ENCODE measurements at places on chromosomes 16 and 17.

GRCh38 chr17:45302649-45303173, 14.1 kb downstream of the MAP3K14 start:
- DNase-seq: no peak

GRCh38 chr17:42313389-42313772, 25.1 kb downstream of the STAT5A start:
- DNase-seq: no peak

DNA sequence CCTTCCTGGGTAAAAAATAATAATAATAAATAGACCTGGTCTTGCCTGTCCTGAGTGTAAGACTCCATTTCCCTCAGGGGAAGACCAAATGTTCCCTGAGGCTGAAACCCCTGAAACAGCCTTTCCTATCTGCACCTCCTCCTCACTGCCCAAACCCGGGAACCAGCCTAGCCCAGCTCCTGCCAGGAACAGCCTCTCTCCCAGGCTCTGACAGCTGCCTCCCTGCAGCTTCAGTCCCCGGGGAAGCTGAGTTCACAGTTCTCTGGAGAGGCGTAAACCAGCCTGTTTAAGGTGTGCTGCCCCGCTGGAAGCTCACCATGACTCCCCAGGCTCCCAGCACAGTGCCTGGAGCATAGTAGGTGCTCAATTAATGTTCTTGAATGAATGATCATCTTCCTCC, 7.3 kb upstream of the CDT1 start:
- DNase-seq: no peak

- no peak for DNase-seq
Observed at GRCh38 chr17:80940171-80941123, 51.2 kb upstream of the CHMP6 start.

- DNase-seq: no peak
Observed at GRCh38 chr17:46943501-46944393, 20.8 kb downstream of the GOSR2 start.

DNA sequence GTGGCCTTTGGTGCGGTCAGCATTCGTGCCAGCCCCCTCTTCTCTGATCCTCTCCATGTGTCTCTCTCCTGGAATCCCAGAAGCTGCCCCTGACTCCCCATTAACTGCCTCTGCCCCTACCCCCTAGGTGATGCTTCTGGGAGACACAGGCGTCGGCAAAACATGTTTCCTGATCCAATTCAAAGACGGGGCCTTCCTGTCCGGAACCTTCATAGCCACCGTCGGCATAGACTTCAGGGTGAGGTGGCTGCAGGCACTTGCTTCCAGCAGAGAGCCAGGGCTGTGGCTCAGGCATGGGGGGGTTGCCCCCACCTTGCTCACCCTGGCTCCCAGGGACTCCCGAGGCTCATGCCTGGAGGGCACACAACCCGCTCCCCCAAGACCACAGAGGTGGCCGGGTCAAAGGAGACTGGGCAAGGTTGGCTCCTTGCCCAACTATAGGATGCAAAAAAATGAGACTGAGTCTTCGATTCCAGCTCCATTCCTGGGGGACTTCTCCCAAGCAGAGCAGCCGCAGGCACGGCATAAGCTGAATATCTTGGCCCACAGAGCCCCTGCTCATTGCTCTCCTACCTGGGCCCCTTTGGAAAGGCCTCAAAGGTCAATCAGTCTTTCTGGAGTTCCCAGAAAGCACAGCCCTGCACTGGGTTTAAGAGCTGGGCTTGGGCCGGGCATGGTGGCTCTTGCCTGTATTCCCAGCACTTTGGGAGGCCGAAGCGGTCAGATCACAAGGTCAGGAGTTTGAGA, 3.8 kb downstream of the RAB37 start:
- no peak for DNase-seq

DNA sequence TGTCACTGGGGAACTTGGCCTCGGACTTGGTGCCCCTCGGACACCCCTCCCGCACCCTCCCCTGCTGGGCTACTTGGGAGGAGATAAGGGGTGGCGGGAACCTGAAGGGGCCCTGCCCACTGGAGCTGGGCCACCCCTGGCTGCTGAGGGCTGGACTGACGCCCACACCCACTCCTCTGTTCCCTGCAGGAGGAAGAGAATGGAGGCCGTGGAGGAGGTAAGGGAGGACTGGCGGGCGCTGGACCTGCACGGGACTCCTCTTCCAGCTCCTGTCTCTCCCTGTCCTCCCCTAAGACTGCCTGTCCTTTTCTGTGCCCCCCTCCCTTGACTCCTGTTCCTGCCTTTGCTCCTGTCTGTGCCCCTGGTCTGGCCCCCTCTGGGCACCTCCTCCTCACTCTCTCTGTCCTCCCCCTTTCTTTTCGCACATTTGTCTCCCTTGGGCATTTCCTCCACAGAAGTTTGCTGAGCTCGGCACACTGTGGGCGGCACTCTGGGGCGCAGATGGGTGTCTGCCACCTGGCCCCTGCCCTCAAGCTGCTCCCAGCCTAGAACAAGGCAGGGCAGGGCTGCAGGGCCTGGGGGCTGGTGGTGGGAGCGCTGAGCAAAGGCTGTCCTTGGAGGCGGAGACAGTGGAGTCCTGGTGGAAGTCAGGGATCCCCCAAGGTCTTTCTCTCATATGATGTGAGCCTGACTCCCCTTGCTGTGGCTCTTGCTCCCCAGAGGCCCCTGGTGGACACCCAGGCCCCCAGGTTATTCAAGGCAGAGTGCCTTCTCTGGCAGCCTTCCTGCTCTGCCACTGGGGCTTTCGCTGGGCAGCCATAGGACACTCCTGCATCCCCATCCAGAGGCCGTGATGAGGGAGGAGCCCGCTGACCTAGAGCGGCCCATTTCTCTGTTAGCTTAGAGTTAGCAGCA, 32.7 kb downstream of the ARHGAP23 start:
- no peak for DNase-seq

DNA sequence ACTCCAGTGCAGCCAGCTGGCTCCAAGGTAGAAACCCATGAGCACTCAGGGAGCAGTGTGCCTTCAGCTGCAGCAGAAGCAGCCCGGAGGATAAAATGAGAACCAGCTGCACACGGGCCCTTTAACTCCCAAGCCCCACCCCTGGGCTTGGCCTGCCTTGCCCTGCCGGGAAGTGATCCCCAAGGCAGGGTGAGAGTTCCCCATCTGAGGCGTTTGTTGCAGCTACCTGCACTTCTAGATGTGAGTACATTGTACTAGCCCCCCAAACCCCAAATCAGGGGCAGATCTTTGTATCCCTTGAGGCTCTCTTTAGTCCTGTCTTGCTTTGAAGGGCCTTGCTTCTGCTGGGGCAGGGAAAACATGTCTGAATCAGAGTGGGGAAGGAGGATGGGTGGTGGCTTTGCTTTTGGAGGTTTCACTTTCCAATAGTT, at the start of gene MVP:
MVP (plus strand) TSS at position 192 of the 431 bp plus-strand sequence. CDS start 10,088 bp downstream, outside the sequence.
- DNase-seq: no peak

DNA sequence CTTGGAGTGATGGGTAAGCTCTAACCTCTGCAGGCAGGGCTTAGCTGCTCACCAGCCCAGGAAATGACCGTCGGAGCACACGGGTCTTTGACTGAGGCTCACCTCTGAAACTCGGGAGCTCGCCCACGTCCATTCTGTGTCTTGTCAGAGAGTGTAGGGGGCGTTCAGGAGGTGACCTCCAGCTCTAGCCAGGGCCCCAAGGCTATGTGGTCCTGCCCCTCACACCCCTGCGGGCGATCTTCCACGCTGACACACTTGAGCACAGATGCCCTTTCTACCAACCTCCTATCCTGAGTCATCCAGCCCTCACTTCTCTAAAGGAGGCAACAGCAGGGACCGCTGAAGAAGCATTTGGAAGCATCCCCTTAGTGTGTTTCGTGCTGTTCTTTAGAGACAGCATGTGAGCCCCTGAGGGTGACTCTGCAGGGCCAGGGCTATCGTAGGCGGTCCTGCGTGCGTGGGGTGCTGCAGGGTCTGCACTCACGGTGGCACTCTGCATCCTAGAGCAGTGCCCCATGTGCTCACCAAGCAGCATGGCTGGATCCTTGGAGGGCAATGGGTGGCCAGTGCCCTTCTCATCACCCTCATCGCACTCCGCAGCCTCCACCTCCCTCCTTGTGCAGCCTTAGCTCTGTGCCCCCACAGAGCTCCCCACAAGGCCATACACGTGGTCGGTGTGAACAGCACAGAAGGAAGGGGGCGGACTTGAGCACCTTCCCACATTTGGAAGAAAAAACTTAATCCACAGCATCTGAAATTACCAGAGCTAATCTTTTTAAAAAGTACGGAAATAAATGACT, 33.8 kb downstream of the SLC47A1 start:
- DNase-seq: no peak

All from stimulated activated CD4-positive, alpha-beta T cell treated with anti-CD3 and anti-CD28 coated beads, TNF-alpha, amount 100 ng/mL, for 48 hours (primary cell).